Astrocyte (in vitro differentiated cells and primary cell): ENCODE measurements at places on chromosomes 7 and 10. TPM values are rescaled to one million over a fixed set of nuclear protein-coding genes. Genes with fewer than 3 reads are reported as not detected.

- no peak for DNase-seq
Measured at GRCh38 chr10:86709396-86710185, 41.3 kb downstream of the LDB3 start.

- DNase-seq: no peak
Measured at GRCh38 chr7:3243680-3244079, 57.4 kb upstream of the SDK1 start.

DNA sequence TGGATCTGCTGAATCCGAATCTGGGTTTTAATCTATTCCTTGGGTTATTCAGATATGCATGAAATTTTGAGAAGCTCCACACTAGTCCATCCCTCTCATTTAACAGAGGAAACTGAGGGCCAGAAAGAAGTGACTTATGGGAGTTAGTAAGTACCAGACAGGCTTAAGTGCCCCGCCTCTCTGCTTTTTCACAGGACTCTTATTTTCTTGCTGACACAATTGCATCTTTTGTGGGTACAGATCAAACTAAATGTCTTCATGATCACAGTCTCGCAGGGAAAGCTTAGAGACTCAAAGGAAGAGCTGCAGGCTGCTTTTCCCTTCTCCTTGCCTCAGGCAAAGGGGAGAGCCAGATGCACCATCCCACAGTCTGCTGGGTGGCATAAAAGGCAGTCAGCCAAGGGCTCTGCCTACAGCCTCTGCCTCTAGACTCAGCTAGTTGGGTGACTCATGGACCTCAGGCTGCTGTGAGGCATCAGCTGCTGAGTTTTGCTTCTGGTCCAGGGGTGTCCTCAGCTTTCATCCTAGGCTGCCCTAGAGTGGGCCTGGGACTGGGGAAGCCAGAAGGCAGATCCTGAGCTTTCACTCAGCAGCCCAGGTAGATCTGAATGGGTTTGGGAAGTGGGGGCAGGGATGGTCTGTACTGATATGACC is 11.6 kb downstream of the GOLGA7B start:
- peak; percentile 48 for DNase-seq

GRCh38 chr7:55590517-55591281 is 18.4 kb upstream of the VOPP1 start:
- DNase-seq: no peak

DNA sequence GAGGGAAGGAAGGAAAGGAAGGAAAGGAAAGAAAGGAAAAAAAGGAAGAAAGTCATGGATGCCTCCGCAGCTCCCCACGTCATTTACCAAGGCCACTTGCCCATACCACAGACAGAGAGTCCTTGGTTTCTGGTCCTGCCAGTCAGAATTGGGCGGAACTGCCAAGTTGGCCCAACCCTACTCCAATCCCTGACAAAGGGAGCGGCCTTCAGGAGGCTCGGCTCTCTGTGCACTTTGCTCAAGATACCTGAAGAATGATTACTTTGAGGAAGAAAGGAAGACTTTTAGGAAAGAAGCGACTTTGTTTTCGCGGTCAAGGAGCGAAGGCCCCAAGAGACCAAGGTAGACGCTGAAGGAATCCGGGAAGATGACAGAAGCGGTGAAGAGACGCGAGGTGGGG is 49.1 kb upstream of the FXYD4 start:
- DNase-seq: no peak

The SEC31B gene
- 7.8 TPM in 2 replicates for total RNA-seq

DNA sequence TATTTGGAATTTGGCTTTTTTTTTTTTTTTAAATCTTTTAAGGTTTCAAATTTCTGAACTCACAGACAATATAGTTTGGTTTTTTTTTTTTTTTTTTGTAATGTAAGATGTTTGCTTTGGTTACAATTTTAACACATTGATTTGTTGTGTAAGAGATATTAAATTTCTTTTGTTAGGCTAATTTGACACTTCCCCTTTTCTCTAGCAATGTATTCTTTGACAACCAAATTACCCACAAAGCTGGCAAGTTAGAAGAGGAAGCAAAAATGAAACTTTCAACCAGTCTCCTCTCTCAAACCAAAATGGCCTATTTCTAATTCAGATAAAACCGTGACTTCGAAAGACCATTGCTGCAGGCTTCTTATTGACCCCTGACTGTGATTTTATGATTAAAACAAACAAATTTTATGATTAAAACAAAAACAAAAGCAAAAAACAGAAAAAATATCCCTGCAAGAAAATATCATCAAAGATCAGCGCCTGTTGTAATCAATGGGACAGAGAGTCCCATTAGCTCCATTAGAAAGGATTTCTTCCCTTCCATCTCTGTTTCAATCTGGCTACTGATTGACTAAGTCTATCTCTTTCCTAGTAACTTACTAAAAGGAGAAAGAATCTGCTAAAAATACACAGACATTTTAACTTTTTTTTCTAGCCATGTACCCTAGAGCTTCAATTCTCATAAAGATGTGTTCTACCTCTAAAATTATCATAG is 489.2 kb downstream of the MDFIC start:
- DNase-seq: no peak

DNA sequence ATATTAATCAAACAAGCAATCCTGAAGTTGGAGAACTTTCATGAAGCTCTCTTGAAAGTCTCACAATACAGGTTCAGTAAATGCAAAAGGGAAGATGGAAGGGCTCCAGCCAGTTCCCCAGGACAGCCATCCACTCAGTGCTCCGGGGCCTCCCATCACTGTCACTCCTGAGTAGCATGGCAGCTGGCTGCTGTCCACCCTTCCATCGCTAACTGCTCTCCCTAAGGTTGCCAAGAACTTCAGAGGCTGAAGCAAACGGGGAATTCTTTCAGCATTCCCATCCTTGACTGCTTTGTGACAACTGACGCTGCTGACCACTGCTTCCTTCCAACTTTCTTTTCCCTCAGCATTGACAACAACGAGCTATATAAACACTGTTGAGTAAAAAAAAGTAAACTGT is 69.1 kb downstream of the VPS41 start:
- DNase-seq: peak; percentile 36
